ENCODE measurements at places on chromosomes 12 and 14.

GRCh38 chr12:95763809-95764253 lies 26.7 kb downstream of the NTN4 start:
- no peak for DNase-seq

GRCh38 chr12:109385339-109386058 lies 37.8 kb downstream of the MYO1H start:
- DNase-seq, result no peak

DNA sequence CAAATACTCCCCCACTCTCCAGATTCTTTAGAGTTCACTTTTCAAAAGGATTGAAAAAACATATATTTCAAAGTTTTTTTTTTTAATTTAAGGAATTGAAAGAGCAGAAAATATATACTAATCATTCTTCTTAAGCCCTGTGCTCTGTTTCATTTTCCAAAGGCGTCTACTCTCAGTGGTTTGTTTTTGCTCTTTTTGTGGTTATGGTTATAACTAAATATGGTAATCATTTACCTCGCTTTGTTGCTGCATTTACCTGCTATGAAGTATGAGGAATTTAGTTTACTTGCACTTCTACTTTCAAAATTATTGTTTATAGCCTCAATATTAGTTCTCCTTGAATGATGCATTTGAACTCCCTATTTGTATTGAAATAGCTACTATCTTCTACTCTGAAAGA lies 55.9 kb upstream of the LRRK2 start:
- DNase-seq, result no peak

DNA sequence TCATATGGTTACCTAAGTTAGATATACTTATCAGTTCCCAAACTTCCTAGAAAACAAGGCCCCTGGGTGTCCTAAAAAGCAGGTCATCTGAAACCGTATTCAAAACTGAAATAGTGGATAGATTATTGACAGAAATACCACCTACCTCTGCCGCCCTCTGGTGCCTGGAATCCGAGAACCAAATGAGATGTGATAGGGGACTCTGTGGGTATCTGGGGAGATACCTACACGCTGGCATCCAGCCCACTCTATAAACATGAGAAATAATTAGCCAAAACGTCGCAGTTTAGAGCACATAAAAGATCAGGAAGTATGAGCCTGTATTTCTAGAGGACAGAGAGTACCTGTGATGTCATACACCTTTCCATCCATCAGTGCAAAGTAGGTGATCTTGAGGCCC lies 4.4 kb downstream of the ORMDL2 start:
- no peak for DNase-seq

- no peak for DNase-seq
Measured at GRCh38 chr14:64871344-64871743, 8.4 kb downstream of the SPTB start.

GRCh38 chr12:93571365-93571924 lies 1.0 kb upstream of the SOCS2 start:
- DNase-seq, result no peak

GRCh38 chr12:46267825-46268582 lies 839 bp downstream of the SLC38A1 start:
- peak; percentile 12 for DNase-seq

DNA sequence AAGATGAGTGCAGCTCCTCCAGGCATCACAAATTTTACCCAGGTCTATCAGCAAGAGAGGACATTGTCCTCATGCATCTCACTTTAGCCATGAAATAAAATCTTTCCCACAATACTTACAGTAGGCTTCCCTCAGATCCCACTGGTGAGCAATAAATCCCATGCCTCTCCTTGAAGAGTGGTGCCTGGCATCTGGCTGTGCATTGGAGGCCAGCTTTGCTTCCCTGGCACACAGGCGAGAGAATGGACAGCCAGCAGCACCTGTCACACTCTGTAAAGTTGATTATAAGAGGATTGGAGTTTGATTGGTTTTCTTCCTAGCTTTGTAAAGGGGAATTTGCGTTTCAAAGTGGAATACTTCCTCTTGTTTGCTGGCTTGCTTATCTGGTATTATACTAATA lies 1153.9 kb downstream of the AACS start:
- no peak for DNase-seq

DNA sequence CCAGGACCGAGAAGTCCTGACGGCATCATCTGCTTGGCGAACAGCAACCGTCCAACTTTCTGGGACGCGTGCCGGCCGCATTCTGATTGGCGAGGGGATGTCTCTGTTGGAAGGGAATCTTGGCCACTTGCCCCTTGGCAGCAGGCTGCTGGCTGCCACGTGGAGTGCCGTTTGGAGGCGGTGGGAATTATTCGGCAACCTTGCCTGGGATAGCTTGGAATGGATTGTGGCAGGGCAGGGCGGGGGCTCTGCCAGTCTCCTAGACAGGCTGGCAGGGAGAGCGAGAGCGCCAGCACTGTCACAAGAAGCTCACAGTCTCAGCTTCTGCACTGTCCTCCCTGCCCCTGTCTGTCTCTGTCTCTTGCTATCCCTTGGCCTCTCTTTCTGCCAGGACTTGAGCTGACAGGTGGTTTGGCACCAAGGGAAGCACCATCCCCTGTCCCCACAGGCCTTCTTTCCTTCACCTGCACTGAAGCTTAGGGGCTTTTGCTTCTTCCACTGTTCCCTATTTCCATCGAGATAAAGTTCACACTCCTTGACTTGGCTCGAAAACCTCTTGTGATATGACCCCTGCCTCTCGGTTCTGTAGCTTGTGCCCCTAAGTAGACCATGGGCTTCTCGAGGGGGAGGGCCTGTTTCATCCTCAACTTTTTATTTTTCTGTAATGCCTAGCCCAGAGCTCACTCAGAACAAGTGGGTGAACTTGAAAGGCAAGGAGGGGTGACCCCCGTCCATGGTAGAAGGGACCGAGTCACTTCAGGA lies 201.9 kb downstream of the PHETA1 start:
- DNase-seq, result peak; percentile 28

DNA sequence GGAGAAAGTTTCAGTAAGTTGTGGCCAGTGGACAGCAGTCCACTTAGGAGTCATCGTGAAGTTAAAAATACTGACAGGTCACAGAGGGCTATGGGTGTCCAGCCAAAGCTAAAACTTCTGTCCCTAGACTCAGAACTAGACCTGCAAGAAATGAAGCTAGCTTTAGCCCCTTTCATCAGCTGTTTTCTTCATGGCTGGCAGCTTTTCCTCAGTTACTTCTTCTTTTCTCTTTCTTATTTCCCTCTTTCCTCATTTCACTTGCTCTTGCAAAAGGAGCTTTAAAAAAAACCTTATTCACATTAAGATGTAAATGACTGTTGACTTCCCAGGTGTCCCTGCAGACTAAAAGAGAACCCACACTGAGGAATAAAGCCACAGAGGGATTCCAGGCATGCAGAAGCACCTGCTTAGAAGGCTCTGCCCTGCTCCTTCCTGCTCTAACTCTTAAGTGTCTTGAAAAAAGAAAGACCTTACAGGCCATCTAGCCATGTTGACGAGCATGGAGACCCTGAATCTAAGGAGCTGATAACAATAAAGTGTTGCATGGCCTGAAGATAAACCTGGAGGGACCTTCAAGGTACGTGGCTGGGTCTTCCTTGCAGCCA lies 69.7 kb upstream of the CCND2 start:
- DNase-seq, result no peak

DNA sequence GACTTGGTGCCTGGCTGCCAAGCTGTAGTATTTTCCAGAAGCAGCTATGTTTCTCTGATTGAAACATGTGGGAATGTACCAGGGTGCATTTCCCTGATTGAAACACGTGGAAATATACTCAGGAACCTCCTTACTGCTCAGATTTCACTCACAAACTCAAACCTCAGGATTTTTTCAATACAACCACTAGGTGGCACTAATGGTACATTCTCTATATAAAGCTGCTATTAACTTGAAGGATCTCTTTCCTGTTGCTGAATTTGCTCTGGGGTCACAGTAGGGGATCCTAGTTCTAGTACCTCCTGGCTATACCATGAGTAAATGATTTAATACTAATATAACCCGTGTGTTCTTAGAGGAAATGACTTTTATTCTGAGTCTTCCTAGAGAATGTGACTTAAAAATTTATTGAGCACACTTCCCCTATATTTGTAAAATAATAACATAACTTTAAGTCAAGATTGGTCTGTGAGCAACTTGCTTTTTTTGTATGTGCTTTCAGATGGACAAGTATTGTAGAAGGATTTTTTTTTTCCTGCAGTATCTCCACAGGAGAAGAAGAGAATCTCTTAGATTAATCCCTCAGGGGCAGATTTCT lies 173.8 kb upstream of the MIS18BP1 start:
- no peak for DNase-seq

GRCh38 chr14:35401422-35402265 lies 2.9 kb downstream of the NFKBIA start:
- DNase-seq, result no peak

GRCh38 chr12:93137656-93138612 lies 208.8 kb upstream of the EEA1 start:
- DNase-seq, result no peak

DNA sequence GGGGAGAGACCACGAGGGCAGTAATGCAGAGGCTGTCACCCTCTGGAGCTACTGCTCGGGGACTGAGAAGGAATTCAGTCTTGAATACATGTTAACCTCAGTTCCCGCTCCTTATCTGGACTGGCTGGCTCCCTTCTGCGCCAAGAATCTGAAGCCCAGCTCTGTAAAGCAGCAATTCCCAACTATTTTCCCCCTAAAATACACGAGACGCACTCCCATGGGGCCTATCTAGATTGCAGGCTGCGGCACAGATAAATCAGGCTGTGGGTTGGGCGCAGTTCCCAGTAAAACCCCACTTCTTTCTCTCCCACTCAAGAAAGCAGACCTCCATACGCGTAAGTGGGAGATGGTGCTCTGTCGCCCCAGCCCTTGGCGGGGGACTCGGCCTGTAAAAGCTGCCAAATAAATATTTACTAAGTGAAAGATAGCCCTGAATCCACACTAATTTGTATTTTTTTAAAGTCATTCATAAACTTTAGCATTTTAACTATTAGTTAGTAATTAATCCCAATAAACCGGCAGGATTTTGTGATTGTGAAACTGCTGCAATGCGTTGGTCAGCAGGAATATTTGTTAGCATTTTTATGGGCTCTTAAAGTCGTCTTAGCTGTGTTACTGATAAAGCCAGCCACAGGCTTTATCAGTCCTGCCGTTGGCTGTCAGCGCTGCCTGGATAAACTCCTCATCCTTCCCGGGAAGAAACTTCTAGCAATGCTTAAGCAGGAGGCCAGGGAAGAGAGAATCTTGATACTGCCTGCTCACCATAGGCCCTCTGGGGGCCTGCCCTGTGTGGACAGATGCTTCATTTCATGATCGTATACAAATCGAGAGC lies 17.8 kb downstream of the FBXL14 start:
- no peak for DNase-seq

GRCh38 chr14:32028599-32028998 lies 48.5 kb upstream of the ARHGAP5 start:
- DNase-seq, result no peak

GRCh38 chr12:119829439-119829838 lies 47.7 kb downstream of the CIT start:
- no peak for DNase-seq

GRCh38 chr12:3371018-3371417 lies 120.0 kb upstream of the PRMT8 start:
- DNase-seq, result no peak

DNA sequence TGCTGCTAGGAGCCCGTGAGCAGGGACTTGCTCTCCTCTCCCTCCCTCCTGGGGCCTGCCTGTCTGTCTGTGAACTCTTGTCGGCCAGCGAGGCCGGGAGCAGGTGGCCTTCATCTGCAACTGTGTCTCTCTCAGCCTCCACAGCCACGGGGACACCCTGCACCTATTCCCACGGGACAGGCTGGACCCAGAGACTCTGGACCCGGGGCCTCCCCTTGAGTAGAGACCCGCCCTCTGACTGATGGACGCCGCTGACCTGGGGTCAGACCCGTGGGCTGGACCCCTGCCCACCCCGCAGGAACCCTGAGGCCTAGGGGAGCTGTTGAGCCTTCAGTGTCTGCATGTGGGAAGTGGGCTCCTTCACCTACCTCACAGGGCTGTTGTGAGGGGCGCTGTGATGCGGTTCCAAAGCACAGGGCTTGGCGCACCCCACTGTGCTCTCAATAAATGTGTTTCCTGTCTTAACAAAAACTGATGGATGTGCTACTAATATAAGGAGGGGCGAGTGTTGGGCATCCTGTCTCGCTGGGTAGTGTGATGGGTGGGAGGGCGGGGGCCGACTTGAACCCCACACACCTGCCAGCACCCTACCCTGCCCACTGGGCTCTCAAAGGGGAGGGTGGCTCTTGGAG lies 34.8 kb downstream of the MEG3 start:
- DNase-seq, result no peak

DNA sequence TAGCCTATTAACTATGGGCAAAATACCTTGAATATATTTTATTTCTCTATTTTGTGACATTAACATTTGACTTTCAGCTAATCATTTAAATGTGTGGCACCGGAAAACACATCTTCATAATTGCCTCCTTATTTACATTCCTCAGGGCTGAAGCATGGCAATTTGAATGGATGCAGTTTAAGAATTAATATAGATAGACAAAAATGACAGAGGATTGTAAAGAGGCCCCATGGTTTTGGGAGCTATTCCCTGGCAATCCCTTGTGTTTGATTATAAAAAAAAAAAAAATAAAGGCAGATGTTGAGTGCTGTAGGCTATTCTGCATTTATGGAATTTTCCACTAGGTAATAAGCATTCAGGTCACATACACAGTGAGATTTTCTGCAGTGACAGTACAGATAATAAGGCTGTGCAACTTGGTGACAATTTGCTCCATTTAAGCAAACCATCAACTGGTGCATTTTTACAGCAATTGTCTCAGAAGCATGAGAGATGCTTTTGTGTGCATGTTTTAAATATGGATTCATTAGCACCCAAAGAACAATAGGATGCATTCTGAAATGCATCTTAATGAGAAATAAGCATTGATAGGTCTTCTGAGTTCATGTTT lies 123.2 kb upstream of the SLC38A4 start:
- DNase-seq, result no peak

DNA sequence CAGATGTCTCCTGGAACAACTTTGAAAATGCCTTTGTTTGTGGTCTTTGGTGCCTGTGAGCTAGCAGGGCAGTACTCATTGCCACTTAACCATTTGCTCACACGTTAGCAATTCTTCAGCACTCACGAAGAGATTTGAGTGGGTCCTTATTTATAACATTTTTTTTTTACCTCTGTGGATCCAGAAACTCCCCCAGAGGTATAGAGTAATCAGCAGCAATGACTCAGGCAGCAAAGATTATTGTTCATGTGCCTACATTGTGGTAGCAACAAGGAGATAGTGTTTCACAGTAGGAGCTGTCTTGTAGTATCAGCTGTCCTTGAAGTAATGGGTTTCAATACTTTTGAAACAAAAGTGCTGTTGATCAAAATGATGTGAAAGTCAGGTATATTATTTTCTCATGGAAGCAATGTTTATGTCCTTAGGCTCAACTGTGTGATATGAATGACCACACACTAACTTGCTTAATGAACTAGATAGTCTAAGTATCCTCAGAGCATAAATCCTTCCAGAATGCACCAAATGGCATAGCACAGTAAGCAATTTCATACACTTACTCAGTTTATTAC lies 304.1 kb downstream of the EGLN3 start:
- no peak for DNase-seq

- DNase-seq, result peak; percentile 23
Measured at GRCh38 chr14:58243790-58244555, 670 bp upstream of the PSMA3 start.
